ENCODE measurements at places on chromosomes 6 and 20. TPM values are rescaled to one million over a fixed set of nuclear protein-coding genes. Genes with fewer than 3 reads are reported as not detected.

GRCh38 chr6:134873500-134874388, 76.2 kb downstream of the ALDH8A1 start:
- DNase-seq: no peak

Gene TREML2
- 3.7 TPM for polyA plus RNA-seq

Gene TPBG
- polyA plus RNA-seq: 7.3 TPM

DNA sequence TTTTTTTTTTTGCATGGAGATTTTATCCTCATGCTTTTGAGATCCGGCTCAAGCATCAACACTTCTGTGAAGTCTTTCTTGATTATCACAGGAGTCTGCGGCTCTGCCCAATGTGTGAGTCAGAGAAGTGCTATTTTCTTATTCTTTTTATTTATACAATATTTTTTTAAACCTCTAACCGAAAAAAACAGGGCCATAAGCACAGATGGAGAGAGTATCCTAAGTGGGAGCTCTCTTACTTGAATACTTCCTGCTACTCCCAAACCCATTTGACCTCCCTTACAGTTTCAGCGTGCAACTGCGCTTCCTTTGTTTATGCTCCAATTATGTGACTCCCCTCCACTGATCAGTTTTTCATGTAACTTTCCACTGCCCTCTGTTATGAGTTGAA, 8.7 kb upstream of the ATXN1 start:
- DNase-seq: no peak

Gene EPPIN
- polyA plus RNA-seq: not detected

DNA sequence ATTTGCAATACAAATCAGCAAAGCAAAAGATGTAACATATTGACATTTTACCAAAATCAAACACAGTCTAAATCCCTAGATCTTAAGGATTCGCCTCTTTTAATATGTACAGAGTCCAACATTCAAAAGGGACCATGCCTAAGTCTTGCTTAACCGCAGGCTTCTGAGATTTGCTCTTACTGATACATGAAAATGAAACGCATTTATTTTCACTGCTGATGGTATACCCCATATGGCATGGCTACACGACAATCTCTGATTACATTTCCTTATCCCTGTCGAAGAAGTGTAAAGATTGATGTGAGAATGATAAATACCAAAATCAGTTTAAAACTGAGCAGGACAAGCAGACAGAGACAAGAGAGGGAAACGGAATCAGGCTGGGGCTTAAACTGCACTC, 75.4 kb downstream of the KIF16B start:
- no peak for DNase-seq

Gene TMEM14A
- polyA plus RNA-seq: 24.1 TPM

- no peak for DNase-seq
These were observed 33.3 kb downstream of the BPIFB1 start for GRCh38 chr20:33316343-33316742.

DNA sequence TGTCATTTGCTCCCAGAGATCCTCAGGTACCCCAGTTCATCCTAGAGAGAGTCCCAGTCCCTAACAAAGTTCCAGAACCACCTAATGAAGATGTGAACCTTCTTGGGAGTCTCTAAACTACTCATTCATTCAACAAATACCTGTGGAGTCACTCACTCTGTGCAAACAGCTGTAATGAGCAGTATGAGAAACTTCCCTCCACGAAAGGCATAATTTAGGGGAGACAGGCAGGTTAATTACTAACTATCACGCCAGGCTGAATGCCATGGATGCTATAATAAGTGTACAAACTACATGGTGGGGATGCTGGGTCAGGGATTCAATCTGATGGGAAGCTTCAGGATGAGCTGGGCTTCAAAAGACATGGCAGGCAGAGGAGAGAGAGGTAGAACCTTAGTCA, 70.1 kb upstream of the AFDN start:
- DNase-seq: no peak

GRCh38 chr6:70860920-70861319, 95.9 kb downstream of the B3GAT2 start:
- no peak for DNase-seq

Gene NOTCH4
- polyA plus RNA-seq: 1.8 TPM

Gene SLC17A4
- 24.7 TPM for polyA plus RNA-seq

DNA sequence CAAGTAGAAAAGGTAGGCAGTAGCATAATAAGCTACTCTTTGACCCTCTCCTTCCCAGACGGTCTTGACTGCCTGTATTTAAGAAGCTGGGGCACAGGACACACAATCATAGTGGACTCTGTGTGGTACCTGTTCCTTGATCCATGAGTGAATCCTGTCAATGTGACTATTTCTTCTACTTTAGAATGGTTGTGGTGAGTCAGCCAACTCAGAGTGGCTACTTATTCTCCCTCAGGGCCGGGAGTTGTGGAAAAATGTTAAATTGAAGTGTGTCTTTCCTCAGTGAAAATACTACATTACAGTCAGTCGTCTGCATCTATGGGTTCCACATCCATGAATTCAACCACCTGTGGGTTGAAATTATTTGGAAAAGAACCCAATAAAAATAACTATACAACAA, 30.8 kb upstream of the PREP start:
- no peak for DNase-seq

Gene CGA
- not detected for polyA plus RNA-seq

DNA sequence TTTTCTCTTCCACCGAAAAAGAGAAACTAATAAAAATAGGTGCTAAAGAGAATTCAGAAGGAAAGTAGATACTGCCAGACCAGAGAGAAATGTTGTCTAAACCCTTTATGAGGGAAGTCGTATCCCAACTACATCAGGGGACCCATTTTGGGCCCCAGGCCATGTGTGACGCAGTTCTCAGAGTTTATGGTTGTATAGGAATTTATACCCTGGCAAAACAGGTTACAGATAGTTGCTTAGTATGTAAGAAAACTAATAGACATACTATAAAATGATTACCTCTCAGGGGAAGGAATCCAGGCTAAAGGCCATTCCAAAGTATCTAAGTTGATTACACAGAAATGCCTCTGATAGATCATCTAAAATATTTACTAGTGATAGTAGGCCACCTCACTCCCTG, 28.6 kb upstream of the SLC52A3 start:
- DNase-seq: no peak

GRCh38 chr6:128899341-128900050, 16.6 kb downstream of the LAMA2 start:
- no peak for DNase-seq

Gene LKAAEAR1
- polyA plus RNA-seq: 0.19 TPM

- DNase-seq: no peak
These were observed 1.7 kb downstream of the GHRH start for GRCh38 chr20:37259865-37260264.

GRCh38 chr20:62990306-62990825, 16.4 kb downstream of the BHLHE23 start:
- DNase-seq: no peak

Gene ADGB
- polyA plus RNA-seq: not detected

Gene DACT2
- 0.23 TPM for polyA plus RNA-seq

GRCh38 chr6:116492331-116493067, 18.9 kb upstream of the CALHM5 start:
- no peak for DNase-seq

DNA sequence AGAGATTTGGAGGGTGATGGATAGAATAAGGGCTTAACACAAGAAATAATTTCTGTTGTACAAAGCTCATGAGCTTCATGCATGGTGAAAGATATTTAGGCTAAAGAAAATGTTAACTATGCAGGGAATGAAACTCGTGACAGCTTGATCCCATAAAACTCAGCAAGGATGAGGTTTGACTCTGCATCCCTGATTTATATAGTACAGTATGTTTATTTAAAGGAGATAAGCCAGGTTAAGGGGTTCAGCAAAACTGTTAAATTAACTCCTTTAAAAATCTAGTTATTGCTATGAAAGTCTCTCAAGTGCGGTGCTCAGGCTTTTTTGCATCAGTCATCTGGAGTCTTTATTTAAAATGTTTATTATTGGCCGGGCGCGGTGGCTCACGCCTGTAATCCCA, 326.4 kb downstream of the LAMA2 start:
- DNase-seq: no peak

DNA sequence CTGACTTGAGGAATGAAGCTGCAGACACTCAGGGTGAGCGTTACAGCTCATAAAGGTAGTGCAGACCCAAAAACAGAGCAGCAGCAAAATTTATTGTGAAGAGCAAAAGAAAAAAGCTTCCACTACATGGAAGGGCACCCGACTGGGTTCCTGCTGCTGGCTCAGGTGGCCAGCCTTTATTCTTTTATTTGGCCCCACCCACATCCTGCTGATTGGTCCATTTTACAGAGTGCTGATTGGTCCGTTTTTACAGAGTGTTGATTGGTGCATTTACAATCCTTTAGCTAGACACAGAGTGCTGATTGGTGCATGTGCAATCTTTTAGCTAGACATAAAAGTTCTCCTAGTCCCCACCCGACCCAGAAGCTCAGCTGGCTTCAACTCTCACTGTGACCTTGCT, 95.3 kb upstream of the STMND1 start:
- no peak for DNase-seq

- DNase-seq: no peak
These were observed 28.5 kb upstream of the TMEM14A start for GRCh38 chr6:52642368-52642767.

Gene HLA-F
- polyA plus RNA-seq: 504 TPM

Gene C4B
- 4.2 TPM for polyA plus RNA-seq

Gene SIRPD
- not detected for polyA plus RNA-seq

DNA sequence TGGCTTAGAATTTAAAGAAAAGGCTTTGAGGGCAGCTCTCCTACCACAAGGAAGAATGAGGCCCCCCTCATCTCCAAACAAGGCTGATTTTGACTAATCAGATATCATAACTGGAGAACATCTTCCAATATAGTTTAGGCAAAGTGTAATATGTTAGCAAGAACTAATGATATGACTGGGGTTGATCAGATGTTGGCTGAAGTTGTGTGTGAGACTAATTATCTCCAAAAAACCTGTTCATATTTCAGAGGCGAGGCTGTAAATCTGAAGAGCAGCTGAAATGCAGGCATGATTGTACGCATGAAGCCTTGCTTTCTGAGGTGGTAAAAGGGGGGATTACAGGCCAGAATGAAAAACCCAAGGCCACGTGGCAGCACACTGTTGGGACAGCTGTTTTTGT, 16.0 kb upstream of the ZNF831 start:
- DNase-seq: no peak

DNA sequence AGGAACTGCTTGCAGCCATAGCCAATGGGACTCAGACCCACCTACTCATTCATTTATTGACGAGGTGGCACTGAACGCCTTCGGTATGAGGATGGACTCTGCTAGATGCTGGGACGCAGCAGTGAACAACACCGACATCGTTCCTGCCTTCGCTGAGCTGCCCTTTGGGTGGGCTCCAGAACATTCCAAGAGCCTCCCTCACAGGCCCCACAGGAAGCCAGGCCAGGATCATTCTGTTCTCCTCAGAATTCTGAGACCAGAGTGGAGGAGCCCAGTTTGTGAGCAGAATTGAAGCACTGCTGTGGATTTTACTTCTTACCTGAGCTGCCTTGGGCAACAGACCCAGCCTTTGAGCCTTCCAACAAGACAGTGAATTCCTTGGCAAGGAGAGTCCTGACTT, 82.1 kb downstream of the KCNB1 start:
- DNase-seq: peak; percentile 93

- no peak for DNase-seq
These were observed 368.5 kb downstream of the ZFAND3 start for GRCh38 chr6:38187811-38188590.

DNA sequence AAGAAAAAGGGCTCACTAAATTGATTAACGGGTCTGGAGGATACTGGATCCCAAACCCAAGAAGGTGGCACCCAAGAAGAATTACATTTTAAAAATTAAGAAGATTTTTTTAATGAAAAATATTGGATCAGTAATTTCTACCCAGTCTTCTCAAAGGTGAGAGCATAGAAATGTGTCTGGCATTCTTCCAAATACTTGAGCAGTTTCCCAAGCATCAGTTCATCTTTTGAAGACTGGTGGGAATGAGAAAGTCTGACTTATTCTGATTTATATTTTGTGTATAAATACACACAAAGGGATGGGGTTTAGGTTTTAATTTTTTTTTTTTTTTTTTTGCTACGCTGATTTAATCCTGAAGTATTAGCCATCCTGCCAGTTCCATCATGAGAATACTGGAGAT, 3.3 kb downstream of the MGME1 start:
- DNase-seq: no peak

DNA sequence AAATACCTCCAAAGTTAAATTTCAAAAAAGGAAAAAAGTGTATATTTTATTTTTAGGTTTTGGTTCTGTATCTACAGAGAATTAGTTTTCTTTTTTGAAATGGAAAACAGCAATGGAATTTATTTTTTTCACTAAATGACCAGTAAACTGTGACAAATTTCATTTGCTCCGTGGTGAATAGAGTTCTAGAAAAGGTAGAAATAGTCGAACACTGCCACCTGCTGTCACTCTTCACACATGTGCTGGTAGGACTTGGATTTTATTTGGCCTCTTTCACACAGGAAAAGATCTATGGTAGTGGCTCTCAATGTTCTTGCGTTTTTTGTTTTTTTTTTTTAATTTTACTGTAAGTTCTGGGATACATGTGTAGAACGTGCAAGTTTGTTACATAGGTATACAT, 312.5 kb downstream of the EYA4 start:
- DNase-seq: no peak

Gene TTK
- polyA plus RNA-seq: 5.9 TPM

- no peak for DNase-seq
These were observed 125.1 kb upstream of the HS3ST5 start for GRCh38 chr6:114467931-114468330.

DNA sequence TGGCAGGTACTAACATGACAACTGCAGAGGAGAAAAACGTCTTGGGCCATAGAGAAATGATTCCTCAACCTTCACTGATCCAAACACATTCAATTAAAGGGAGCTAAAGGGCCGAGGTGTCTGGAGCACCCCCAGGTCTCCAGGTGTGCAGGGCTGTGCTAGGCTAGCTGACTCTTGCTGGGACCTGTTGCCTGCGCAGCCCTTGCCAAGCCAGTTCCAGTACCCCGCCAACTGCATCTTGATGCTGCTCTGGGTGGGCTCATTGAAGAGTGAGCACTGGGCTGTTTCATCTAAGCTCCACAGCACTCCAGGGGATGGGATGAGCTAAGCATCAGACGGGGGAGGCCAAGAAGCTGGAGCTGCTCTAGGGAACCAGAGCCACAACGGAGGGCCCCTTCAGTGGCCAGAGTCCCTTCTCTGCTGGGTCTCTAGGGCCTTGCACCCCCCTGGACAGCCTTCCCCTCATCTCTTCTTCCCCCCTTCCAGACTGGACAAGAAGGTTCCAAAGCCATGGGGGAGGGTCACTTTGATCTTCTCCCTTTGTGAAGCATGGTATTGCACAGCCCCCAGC, 15.9 kb downstream of the LEMD2 start:
- DNase-seq: no peak

DNA sequence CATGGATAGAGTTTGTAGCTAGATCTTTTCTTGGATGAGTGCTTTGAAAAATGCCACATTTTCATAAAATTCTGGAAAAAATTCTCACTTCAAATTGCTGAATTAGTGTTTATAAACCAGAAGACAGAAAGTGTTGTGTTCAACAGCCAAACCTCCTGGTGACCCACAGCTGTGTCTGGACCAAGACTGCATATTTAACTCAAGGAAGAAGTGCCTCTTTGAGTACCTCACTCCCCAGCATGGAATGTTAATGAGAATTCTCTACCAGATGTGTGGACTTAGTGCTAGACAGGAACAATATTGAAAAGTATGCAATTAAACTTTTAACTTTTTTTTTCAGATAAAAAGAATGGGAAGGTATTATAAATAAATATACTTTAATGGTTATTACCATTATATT, 609.3 kb downstream of the COL12A1 start:
- no peak for DNase-seq

Measured in sigmoid colon (tissue), 7 donors.